ENCODE measurements at places on chromosomes 5 and 9. TPM values are rescaled to one million over a fixed set of nuclear protein-coding genes. Genes with fewer than 3 reads are reported as not detected.

- DNase-seq, result no peak
- no peaks in the 10 kb centered on the region for H3K27me3 ChIP-seq
- H3K4me3 ChIP-seq, result no peak overlapping the region
These were observed 53.4 kb downstream of the SLC22A5 start for GRCh38 chr5:132422720-132423437.

DNA sequence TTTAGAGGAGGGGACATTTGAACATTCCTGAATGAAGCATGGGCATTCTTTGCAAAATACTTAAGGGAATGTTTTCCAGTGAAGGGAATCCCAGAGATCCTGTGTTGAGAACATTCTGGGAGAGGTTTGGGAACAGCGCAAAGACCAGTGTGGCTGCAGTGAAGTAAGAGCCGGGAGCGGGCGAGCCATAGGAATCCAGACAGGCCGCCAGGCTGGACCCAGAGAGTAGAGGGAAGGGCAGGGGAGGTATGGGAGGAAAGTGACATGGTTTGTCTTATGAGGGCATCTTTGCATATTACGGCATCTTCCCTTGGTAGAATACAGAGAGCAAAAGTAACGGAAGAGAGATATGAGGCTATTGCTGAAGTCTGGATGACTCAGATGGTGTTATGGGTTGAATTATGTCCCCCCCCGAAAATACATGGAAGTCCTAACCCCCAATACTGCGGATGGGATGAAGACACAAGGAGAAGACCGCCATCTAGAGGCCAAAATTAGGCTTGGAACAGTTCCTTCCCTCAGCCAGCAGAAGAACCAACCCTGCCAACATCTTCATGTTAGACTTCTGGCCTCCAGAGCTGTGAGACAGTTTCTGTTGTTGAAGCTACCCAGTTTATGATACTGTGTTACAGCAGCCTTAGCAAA is 268.2 kb downstream of the MAST4 start:
- H3K27me3 ChIP-seq, result no peaks in the 10 kb centered on the region
- no peak overlapping the region for H3K4me3 ChIP-seq
- DNase-seq, result no peak
- no peaks in the 10 kb centered on the region for H3K4me1 ChIP-seq
- no peak overlapping the region for H3K27ac ChIP-seq
- H3K36me3 ChIP-seq, result no peaks in the 10 kb centered on the region

GRCh38 chr9:7982907-7983306 is 183.3 kb upstream of the DMAC1 start:
- no peak for DNase-seq
- no peaks in the 10 kb centered on the region for H3K27me3 ChIP-seq
- no peaks in the 10 kb centered on the region for H3K4me1 ChIP-seq
- no peak overlapping the region for H3K27ac ChIP-seq
- H3K4me3 ChIP-seq, result no peak overlapping the region

Gene FRRS1L
- 0.11 TPM for total RNA-seq

Gene TOR1A
- 67.7 TPM for total RNA-seq

Gene SEMA6A
- total RNA-seq, result 17.8 TPM
